ENCODE measurements at places on chromosomes 4 and X.

DNA sequence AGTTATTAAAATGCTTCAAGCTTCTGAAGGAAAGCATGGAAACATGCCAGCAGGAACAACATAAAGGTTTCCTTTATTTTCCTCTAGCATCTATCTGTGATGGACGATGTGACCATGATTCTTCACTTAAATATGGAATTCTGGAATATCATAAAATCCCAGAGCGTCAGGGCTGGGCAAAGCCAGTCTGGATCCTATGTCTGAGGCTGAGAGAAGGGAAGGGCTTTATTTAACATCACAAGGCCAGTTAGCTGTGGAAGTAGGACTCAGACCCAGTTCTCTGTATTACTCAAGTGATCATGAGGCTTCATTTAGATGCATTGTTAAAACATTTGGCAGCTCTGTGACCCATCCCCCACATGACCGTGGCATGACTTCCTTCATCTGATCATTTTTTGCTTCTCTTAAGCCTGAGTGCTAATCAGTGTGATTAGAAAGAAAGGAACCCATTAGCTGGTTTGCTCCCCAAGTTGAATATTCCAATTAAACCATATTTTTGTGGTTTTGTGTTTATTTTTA, 40.9 kb upstream of the EOLA2 start:
- no peak for DNase-seq
- no peaks in the 10 kb centered on the region for H3K4me1 ChIP-seq
- no peaks in the 10 kb centered on the region for H3K27me3 ChIP-seq
- no peaks in the 10 kb centered on the region for H3K36me3 ChIP-seq
- H3K4me3 ChIP-seq, result no peak overlapping the region

- H3K36me3 ChIP-seq, result no peaks in the 10 kb centered on the region
- H3K27ac ChIP-seq, result no peak overlapping the region
- DNase-seq, result no peak
- H3K4me3 ChIP-seq, result no peak overlapping the region
Observed at GRCh38 chrX:123487669-123488068, 245.2 kb downstream of the THOC2 start.

GRCh38 chr4:14636563-14636962, 365.7 kb upstream of the CPEB2 start:
- H3K4me1 ChIP-seq, result no peaks in the 10 kb centered on the region
- no peaks in the 10 kb centered on the region for H3K36me3 ChIP-seq
- no peaks in the 10 kb centered on the region for H3K27me3 ChIP-seq
- no peak overlapping the region for H3K27ac ChIP-seq
- DNase-seq, result no peak

GRCh38 chrX:122565952-122566351, 618.1 kb upstream of the GRIA3 start:
- no peak overlapping the region for H3K4me3 ChIP-seq
- no peaks in the 10 kb centered on the region for H3K4me1 ChIP-seq
- H3K27me3 ChIP-seq, result no peaks in the 10 kb centered on the region
- DNase-seq, result no peak
- H3K36me3 ChIP-seq, result no peaks in the 10 kb centered on the region
- no peak overlapping the region for H3K27ac ChIP-seq

- no peaks in the 10 kb centered on the region for H3K36me3 ChIP-seq
- peaks cover 12% of the 10 kb centered on the region for H3K4me1 ChIP-seq
- H3K4me3 ChIP-seq, result no peak overlapping the region
- DNase-seq, result no peak
- H3K27ac ChIP-seq, result no peak overlapping the region
Observed at GRCh38 chr4:7252510-7253340, 60.4 kb downstream of the SORCS2 start.

GRCh38 chrX:95117556-95117955, 1443.5 kb downstream of the FAM133A start:
- no peaks in the 10 kb centered on the region for H3K27me3 ChIP-seq
- no peak overlapping the region for H3K27ac ChIP-seq

DNA sequence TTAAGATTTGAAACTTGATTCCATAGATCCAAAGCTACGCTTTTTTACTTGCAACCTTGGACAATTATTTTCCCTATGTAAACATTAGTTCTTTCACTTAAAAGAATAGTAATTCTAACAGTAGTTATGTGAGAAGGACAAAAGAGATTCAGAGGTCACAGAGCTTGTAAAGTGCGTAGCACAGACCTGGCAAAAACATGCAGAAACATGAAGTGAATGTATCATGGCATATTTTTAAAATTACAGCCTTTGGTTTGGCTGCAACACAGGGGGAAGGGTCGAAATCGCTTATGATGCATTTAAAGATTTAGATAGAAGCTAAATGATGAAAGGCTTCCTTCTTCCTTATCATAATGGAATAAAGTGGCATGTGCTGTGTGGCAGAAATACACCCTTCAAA, 1068.8 kb downstream of the ARAP2 start:
- H3K27me3 ChIP-seq, result no peaks in the 10 kb centered on the region
- no peak for DNase-seq
- H3K27ac ChIP-seq, result no peak overlapping the region
- H3K4me1 ChIP-seq, result no peaks in the 10 kb centered on the region
- H3K4me3 ChIP-seq, result no peak overlapping the region

DNA sequence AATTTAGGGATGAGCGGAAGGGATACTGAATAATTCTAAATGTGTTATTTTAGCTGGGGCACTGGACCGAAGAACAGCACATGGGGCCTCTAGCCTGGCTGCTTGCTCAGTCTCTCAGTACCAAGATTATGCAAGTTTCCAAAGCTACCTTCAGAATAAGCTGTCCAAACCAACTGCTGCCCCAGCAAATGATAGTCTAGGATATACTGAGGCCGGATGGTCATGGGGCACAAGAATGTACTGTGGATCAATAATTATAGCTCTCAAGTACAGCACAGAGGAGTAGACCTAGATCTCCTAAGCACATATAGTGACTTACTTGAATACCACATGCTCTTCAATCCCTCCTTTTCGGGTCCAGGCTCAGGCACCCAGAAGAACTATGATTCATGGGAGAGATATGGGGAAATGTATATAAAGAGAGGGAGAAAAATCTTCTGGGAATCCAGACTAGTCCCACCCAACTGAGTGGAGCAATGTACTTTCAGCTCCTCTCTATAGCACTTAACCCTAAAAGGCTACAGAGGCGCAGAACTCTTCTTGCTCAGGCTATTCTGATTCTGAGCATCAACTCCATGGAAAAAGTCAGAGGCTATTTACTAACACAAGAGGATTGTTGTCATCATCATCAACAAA, 160.3 kb upstream of the GPC4 start:
- no peak overlapping the region for H3K27ac ChIP-seq
- H3K27me3 ChIP-seq, result no peaks in the 10 kb centered on the region
- H3K4me3 ChIP-seq, result no peak overlapping the region
- no peaks in the 10 kb centered on the region for H3K4me1 ChIP-seq
- no peak for DNase-seq
- H3K36me3 ChIP-seq, result no peaks in the 10 kb centered on the region

DNA sequence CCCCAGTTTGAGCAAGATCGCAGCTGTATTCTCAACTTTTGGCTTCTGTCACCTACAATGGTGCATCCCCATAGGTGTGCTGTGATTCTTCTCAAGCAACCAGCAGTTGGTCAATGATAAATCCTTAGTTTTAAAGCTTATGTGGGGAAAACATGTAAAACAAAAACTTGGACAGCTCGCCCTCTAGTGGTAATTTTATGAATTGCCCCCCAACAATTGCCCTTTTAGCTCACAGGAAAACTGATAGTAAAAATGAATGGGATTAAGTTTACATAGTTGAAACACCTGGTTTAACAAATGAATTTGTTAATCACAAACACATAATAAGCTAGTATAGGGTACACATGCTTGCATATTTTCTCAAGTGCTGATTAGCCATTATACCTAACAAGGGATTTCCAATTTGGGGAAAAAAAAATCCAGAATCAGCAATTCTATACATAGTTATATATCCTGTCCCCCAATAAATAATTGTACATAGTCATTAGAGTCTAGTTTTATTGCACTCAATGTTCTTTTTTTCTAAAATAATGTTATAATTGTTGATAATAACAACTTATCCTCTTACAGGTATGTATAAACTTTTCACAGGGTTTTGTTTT, 30.1 kb downstream of the TEX13A start:
- H3K4me1 ChIP-seq, result no peaks in the 10 kb centered on the region
- H3K27me3 ChIP-seq, result no peaks in the 10 kb centered on the region
- H3K27ac ChIP-seq, result no peak overlapping the region
- H3K36me3 ChIP-seq, result no peaks in the 10 kb centered on the region
- no peak overlapping the region for H3K4me3 ChIP-seq
- DNase-seq, result no peak

- H3K27me3 ChIP-seq, result no peaks in the 10 kb centered on the region
- H3K4me3 ChIP-seq, result no peak overlapping the region
- H3K4me1 ChIP-seq, result no peaks in the 10 kb centered on the region
- no peaks in the 10 kb centered on the region for H3K36me3 ChIP-seq
Observed at GRCh38 chrX:150429594-150429993, 66.5 kb downstream of the MAMLD1 start.

DNA sequence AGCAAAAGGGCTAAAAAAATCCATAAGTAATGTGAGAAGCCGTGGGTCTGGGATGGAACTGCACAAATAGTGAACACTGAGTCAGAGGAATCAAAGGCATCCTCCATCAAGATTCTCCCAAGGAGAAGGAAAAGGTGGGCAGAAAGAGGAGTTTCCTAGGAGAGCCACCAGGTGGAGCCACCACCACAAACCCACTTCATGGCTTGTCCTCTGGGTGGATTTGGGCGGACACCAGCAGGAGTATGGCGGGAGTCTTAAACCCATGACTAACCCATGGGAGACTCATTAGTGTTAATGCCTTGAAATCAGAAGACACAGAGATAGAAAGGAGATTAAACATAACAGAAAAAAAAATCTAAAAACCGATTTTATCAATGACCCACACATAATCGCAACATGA, 147.7 kb downstream of the SH3KBP1 start:
- no peaks in the 10 kb centered on the region for H3K36me3 ChIP-seq
- no peak overlapping the region for H3K4me3 ChIP-seq
- no peak for DNase-seq

- H3K36me3 ChIP-seq, result no peaks in the 10 kb centered on the region
- H3K4me3 ChIP-seq, result no peak overlapping the region
Observed at GRCh38 chrX:54695816-54696487, 102.1 kb downstream of the ITIH6 start.

DNA sequence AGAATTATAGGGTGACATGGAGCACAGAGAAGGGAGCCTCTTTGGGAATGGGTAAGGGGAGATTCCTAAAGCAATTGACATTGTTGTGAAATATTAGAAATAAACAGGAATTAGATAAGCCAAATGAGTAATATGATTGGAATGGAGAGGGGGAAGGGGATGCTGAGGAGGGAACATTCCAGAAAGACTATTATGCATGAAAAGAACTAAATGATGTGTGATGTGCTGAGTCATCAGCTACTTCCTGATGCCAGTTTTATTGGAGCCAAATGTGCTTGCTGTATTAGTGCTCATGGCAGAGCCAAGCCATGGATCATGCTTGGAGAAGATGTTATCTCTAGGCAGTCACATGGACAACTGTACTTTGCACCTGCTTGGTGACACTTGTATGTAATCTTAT, 189.0 kb upstream of the HCCS start:
- H3K27me3 ChIP-seq, result no peaks in the 10 kb centered on the region
- H3K27ac ChIP-seq, result no peak overlapping the region
- DNase-seq, result no peak

DNA sequence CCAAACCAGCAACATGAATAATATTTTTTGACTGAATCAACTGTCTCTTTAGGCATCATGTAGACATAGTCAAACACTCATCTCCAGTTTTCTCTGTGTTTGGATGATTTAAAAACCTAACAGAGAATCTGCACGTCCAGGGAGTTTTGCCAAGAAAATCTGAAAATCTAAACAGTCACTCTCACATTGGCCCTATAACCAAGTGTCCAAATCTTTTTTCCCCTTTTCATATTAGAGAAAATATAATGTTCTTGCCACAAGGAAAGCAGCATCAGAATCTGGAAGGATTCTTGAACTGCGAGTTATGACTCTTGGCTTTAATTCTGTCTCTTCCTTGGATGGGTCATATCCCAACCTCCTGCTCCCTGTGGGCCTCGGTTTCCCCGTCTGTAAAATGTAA, 8.8 kb upstream of the CHRDL1 start:
- no peaks in the 10 kb centered on the region for H3K27me3 ChIP-seq
- H3K36me3 ChIP-seq, result no peaks in the 10 kb centered on the region
- no peak overlapping the region for H3K27ac ChIP-seq
- no peaks in the 10 kb centered on the region for H3K4me1 ChIP-seq
- DNase-seq, result no peak

DNA sequence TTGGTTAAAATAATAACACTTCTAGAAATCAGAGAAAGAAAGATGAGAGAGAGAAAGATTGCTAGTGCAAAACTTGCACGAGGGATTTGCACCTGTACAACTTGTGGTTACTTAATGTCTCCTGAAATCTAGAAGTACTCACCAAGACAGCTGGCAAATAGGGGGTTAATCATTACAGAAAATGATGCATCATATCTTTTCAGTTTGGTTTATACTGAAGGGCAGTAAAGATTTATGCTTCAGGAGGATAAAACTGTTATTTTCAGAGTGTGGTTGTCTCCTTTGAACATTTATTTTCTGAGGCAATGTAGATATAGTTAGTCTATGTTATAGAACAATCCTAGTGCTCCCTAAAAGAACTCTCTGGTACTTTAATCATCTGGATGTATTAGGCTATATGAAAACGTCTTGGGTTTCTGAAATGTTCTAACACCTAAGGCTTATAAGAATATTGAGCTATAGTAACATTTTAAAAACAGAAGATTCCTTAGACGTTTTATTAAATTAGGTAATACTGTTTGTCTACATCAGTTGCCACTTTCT, 13.3 kb downstream of the ATOH1 start:
- DNase-seq, result no peak
- H3K4me1 ChIP-seq, result no peaks in the 10 kb centered on the region
- no peak overlapping the region for H3K27ac ChIP-seq
- no peaks in the 10 kb centered on the region for H3K36me3 ChIP-seq
- H3K27me3 ChIP-seq, result no peaks in the 10 kb centered on the region

GRCh38 chr4:56424176-56424575, 11.2 kb downstream of the PPAT start:
- DNase-seq, result no peak
- H3K4me3 ChIP-seq, result no peak overlapping the region
- H3K27ac ChIP-seq, result no peak overlapping the region
- H3K4me1 ChIP-seq, result no peaks in the 10 kb centered on the region
- no peaks in the 10 kb centered on the region for H3K27me3 ChIP-seq
- H3K36me3 ChIP-seq, result no peaks in the 10 kb centered on the region

- no peaks in the 10 kb centered on the region for H3K27me3 ChIP-seq
- no peaks in the 10 kb centered on the region for H3K4me1 ChIP-seq
- no peaks in the 10 kb centered on the region for H3K36me3 ChIP-seq
- H3K4me3 ChIP-seq, result no peak overlapping the region
Observed at GRCh38 chrX:107323786-107324492, 117.5 kb downstream of the DNAAF6 start.

DNA sequence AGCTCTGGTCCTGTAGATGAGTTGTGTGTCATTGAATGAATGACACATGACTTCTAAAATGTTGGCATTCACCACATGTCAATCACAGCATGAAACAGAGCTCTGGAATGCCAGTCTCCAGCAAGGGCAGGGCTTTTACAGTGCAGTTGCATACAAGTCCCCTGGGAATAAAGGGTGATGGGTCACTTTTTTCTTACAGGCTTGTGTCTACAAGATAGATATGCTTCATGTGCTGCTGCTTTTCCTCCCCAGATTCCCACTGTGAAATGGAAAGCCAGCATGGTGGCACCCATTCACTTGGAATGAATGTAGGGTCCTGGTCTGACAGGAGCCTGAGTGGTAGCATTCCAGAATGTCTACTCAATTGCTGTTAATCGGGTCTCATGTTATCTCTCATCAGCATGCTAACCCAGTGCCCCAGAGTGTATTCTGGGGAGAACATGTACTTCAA, 159.1 kb upstream of the KIT start:
- DNase-seq, result no peak
- H3K4me1 ChIP-seq, result peaks cover 7% of the 10 kb centered on the region
- H3K27me3 ChIP-seq, result no peaks in the 10 kb centered on the region
- H3K4me3 ChIP-seq, result no peak overlapping the region
